NCI-H1694 treated with DMSO at 0.1 percent for 48 hours (cell line): ENCODE measurements at places on chromosomes 2 and 18.

- DNase-seq: no peak
Observed at GRCh38 chr2:221649051-221649775, 77.1 kb upstream of the EPHA4 start.

GRCh38 chr18:53948991-53949390 is 275.5 kb downstream of the MBD2 start:
- DNase-seq: no peak

- DNase-seq: no peak
Observed at GRCh38 chr2:121094101-121094500, 190.9 kb downstream of the TFCP2L1 start.

GRCh38 chr18:27312853-27313252 is 127.7 kb upstream of the CHST9 start:
- DNase-seq: no peak

- no peak for DNase-seq
Observed at GRCh38 chr2:98468621-98469236, 24.1 kb downstream of the INPP4A start.

GRCh38 chr2:85684380-85684779 is 9.8 kb upstream of the GNLY start:
- DNase-seq: no peak
